ENCODE measurements at places on chromosomes 4 and X.

DNA sequence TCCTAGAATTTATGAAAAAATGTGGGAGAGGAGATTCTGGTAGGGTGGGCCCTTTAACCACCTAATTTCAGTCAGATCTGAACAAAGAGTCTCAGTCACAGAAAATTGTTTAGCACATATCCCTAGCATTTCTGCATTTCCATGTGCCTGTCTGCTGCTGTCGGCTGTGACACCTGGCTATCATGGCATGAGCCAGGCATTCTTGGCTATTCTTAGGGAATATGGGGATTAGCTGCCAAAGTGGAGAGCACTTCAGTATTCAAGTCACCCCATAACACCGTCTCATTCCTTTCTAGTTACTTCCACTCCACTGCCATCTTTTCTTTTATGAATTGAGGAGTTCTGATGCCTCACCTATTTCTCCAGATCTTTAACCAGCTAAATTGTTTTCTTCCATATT, 211.5 kb downstream of the FRAS1 start:
- no peak for DNase-seq

- no peak for DNase-seq
Measured at GRCh38 chr4:156686120-156686519, 285.5 kb downstream of the PDGFC start.

GRCh38 chr4:77308843-77309242, 151.8 kb downstream of the CCNG2 start:
- DNase-seq = no peak

- DNase-seq = no peak
Measured at GRCh38 chr4:60266505-60266904, 933.6 kb upstream of the ADGRL3 start.

DNA sequence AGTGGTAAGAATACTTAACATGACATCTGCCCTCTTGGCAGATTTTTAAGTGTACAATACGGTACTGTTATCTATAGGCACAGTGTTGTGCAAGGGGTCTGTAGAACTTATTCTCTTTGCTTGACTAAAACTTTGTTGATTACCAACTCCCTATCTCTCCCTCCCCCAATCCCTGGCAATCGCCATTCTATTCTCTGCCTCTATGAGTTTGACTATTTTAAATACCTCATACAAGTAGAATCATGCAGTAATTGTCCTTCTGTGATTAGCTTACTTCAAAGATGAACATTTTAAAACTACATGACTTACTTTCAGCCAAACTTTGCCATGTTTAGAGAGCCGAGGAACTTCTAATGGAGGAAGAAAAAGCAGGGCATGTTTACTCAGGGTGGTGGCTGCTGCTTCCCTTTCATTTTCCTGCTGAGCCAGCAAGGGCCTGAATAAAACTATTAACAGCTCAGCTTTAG, 62.4 kb downstream of the APOO start:
- DNase-seq = no peak

DNA sequence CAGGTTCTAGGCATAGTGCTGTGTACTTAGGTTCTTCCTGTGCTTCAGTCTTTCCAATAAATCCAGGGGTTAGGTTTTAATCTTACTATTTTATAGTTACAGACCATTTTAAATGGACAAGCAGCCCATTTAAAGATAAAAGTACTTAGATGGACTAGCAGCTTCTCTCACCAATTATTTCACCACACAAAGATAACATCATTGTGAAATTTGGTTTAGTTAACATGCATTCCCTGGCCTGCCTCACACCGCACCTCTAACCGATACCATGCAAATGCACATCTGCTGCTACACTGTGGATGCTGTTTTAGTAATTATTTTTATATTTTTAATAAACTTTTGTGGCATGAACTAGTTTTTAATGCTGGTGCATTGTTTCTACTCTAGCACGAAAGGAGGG, 252.6 kb downstream of the RAPGEF2 start:
- DNase-seq = no peak

DNA sequence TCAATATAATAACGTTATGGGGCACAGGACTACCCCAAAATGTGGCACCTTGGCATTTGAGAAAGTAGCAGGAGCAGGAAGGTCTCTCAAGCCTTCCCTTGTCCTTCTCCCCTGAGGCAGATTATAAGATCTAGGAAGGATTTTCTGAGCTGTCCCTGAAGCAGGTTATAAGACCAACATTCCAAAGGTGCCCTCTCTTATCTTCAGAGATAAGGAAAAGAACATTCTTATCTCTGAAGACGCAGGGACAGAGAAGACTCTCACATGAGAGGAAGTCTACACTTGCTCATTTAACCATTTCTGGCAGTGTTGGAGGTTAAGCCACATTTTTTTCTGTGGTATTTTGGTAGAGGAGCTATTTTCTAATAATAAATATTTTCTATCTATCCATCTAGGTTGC, 437.9 kb upstream of the MAOA start:
- no peak for DNase-seq

DNA sequence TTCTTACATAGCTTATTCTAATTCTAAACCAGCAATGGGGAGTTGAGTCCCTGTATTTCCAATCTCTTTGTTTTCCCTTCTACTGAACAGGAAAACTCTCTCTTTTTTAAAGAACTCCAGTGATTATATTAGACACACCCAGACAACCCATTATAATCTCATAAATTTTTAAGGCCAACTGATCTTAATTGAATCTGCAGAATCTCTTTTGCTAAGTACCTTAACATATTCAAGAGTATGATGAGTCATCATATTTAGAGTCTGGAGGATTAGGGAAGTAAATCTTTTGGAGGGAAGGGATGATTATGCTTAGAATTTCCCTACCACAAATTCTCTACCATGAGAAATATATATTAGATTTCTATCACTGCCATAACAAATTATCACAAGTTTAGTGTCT, 705.1 kb downstream of the CENPC start:
- no peak for DNase-seq

GRCh38 chrX:31353095-31353494, 281.3 kb upstream of the FTHL17 start:
- DNase-seq = no peak

- peak; percentile 61 for DNase-seq
Measured at GRCh38 chrX:21940356-21940829, at the start of gene SMS. Gene SMS (plus strand): TSS chrX:21940709. CDS start chrX:21940825, 116 bp downstream.

DNA sequence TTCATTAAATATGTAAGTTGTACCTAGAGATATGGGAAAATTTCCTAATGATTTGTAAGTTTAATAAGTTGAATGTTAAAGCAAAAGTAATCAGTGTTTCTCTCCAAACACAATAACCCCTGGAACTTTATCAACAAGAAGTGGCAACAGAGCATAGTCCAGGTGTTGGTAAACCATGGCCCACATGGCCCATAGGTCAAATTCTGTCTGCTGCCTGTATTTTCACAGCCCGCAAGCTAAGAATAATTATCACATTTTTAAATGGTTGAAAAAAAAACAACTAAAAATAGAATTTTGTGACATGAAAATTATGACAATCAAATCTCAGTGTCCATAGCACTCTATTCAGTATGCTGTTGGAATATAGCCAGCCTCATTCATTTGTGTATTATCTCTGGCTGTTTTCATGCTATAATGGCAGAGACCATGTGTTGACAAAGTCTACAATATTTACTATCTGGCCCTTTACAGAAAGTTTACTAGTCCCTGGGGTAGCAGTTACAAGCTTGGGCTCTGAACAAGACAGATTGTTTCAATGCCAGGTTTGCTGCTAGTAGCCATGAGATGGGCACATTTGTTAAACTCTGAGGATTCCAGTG, 395.8 kb downstream of the GASK1B start:
- DNase-seq = no peak

- no peak for DNase-seq
Measured at GRCh38 chr4:39235696-39236095, 53.4 kb downstream of the WDR19 start.

Data from midbrain (tissue), 1 donor.